Neural crest cell (in vitro differentiated cells): ENCODE measurements at places on chromosomes 3 and 15.

- DNase-seq = no peak
Observed at GRCh38 chr3:142459929-142460328, 12.1 kb upstream of the XRN1 start.

DNA sequence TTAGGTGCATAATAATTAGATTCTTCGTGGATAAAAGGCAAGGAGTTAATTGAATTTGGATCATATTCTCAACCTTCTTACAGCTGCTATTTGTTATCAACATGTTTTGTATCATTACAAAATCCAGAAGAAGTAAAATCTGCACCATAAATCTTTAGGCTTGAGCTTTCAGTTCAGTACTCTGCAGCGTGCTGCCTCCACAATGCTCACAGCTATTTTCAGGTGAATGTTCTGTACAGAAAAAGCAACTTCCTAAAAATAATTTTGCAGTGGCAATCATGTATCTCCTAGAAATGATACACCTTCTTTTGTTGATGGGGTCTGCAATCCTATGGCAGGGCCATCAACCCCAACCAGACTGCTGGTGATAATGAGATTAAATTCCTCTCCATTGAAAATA is 220.9 kb upstream of the CTNNB1 start:
- DNase-seq = no peak

- no peak for DNase-seq
Observed at GRCh38 chr3:172688588-172688987, 22.3 kb downstream of the NCEH1 start.

- peak; percentile 69 for DNase-seq
Observed at GRCh38 chr3:123286308-123287023, 84.7 kb downstream of the SEC22A start.
